ENCODE measurements at places on chromosomes 7 and 10.
A peak's percentile ranks its signal among the peaks of the same experiment; 100 is the strongest.

GRCh38 chr7:94338921-94339371 is 55.7 kb upstream of the COL1A2 start:
- no peak for DNase-seq

GRCh38 chr10:18332048-18332447 is 191.8 kb downstream of the CACNB2 start:
- DNase-seq = no peak

DNA sequence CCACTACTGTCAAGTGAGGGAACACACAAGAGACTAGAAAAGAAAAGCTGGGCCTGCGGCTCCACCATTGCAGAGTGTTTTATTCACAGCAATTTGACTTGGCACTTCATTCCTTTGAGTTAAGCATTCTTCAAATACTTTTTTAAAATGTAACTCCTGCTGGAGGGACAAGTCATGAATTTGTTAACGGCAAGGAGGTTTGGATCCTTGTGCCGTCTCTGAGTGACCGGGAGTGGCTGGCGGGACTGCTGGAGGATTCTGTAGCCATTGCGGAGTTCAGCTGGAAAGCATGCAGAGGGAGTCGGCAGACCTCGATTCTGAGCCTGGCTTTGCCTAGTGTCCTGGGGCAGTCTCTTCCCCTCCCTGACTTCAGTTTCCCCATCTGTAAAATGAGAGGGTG is 9.8 kb downstream of the HSPA12A start:
- no peak for DNase-seq

GRCh38 chr7:47382200-47382599 is 199.7 kb downstream of the TNS3 start:
- no peak for DNase-seq

DNA sequence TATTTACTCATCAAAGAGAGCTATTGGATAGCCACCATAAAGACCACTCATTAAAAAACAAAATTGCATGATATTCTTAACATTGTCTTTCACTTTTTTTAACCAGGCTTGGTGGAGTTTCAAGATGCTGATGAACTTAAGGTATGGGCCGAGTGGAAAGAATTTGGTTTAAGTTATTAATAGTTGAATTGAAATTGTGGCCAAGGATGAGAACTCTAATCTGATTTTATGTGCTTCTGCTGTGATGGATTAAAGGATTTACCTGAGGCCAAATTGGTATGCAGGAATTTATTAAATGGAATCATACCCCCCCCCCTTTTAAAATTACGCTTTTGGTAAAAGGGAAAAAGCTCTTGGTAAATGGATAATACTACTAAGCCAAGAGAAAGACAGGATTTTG is 33.8 kb upstream of the TOMM7 start:
- no peak for DNase-seq

DNA sequence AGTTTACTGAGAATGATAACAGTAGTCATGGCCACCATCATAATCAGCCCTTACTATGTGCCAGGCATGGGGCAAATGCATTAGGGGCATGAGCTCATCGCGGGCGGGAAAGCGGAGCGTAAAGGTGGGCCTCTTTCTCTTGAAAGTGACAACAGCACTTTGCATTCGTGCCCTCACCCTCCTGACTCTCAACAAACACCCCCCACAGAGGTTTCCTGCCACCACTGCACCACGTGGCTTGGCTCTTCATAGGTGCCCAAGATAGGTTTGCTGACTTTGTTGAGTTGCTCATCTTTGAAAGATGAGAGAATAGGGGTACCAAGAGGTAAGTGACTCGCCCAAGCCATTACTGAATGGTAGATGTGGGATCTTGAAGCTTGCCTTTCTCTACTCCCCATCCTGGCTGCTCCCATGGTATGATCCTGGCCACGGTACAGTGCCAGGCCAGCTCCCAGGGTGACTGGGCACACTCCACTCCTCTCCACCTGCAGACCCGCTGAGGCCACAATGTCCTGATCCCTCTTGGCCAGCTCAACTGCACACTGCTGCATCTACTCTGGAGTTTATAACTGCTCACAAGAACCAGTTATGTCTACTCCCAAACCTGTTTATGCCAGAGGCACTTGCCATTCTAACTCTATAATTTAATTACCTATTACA is 26.0 kb downstream of the SLIT1 start:
- no peak for DNase-seq

DNA sequence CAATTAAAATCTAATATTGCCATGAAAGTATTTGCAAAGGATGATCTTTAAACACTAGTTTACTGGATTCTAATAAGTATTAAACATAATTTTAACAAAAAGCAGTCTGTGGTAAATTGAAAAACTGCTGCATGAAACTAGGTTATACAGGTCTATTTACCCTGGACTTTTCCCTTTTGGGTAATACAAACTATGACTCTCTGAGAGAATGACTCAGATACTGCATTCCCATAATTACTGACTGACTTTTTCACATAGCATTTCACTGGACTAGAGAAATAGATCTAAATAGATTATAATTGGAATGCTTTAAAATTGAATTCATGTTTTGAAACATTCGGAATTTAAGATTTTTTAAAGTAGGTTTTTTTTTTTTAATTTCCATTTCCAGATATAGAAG is 395.7 kb downstream of the THSD7A start:
- no peak for DNase-seq

- no peak for DNase-seq
Observed at GRCh38 chr7:127150543-127150942, 102.2 kb downstream of the GRM8 start.

DNA sequence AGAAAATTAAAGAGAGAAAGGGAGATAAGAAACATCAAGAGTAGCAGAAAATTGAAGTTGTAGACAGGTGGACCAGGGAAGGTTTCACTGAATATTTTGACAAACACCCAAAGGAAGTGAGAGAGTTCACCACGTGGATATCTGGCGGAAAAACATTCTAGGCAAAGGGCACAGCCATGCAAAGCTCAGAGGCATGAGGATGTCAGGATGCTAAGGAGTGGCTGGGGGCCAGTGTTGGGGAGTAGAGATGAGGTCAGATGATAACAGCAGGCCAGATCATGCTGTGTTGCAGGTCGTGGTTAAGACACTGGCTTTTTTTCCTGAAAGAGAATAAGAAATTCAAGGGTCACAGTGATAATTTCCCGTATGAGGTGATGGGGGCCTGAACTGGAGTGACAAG is 181.9 kb downstream of the DGKI start:
- peak; percentile 8 for DNase-seq

GRCh38 chr10:129078346-129078745 is 388.7 kb upstream of the MGMT start:
- no peak for DNase-seq

DNA sequence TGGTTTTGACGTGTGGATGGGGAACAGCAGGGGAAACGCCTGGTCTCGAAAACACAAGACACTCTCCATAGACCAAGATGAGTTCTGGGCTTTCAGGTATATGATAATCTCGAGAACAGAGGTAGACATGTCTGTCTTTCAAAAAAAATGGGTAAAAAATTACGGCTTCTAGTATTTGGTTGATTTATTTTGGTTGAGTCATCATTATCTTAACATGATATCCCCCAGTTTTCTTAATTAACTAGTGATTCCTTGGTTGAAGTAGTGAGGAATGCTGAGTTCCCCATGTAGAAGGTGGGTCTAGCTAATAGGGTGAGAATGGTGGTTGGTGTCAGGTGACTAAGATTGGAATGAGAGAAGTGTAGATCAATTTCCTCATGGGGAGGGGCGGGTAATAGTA is 10.7 kb downstream of the LIPM start:
- no peak for DNase-seq

GRCh38 chr7:7595451-7595850 is 28.8 kb downstream of the MIOS start:
- no peak for DNase-seq

- no peak for DNase-seq
Observed at GRCh38 chr10:81270051-81270450, 604.9 kb upstream of the NRG3 start.

DNA sequence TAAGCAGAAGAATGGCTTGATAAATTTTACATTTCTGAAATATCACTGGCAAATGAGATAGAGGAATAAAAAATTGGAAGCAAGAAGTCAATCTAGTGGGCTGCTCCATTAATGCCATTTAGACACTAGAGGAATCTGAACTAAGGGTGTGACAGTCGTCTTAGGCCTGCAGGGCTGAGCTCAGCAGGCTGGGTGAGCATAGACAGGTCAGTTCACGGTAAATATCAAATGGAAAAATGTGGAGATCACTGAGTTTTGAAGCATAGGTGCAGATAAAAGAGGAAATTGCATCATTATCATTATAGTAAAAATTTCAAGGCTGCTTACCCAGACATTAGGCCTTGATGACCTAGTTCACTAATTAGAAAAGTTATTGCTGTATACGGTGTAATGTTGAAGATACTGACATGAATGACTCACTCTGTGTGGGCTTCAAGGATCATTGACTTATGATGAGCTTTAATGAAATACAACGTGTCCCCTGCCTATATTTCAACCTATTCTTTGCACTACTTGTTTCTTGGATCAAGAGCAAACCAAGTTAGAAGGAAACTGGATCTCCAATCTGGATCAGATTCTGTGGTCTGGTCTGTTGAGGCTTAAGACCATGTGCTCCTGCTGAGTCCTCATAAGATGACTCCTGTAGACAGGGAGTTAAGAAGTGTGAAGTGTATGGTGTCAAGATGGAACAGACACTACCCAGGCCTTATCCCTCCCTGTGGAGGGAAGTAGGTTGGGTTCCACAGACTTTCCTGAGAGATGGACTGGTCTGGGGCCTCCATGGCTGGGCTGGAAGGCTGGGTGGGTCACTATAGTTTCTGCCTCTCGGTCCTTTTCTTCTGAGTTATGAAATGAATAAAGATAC is 3.6 kb downstream of the OR2F2 start:
- no peak for DNase-seq

DNA sequence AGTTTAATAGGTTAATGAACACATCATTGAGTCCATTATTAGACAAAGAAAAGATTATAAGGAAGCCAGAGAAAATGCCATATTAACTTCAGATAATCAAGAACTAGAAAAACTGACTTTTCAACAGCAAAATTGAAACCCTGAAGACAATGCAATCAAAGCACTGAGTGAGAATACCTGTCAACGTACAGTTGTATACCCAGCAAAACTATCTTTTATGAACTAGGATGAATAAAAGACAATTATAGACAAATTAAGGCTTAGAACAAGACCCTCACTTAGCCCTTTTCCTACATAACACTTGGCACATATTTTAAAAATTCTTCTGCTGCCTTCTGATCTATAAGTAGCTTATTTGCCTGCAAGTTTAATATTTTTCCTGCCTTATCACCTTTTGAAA is 19.0 kb upstream of the DGKI start:
- DNase-seq = no peak

- peak; percentile 15 for DNase-seq
Observed at GRCh38 chr7:5282543-5283316, at the start of gene SLC29A4. Gene SLC29A4 (plus strand): TSS chr7:5282943. CDS start chr7:5287817, 4,874 bp downstream.

- DNase-seq = no peak
Observed at GRCh38 chr7:141480953-141481352, 70.3 kb upstream of the AGK start.

DNA sequence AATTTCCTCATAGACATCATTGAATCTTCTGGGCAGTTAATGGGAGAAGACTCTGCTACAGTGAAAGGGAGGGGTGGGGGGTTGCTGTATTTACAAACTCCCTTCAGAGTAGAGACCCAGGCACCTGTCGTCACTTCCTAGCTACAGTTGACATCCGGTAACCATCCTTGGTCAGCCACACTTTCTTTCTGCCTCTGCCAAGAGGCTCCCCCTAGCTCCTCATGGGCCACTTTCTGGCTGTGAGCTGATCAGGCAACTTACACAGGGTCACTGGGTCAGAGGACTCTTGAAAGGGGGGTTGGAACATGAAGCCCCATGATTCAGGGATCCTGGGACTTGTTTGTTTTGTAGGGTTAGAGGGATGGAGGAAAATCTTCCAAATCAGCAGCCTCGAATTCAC is 1.2 kb downstream of the TECPR1 start:
- DNase-seq = peak; percentile 64

DNA sequence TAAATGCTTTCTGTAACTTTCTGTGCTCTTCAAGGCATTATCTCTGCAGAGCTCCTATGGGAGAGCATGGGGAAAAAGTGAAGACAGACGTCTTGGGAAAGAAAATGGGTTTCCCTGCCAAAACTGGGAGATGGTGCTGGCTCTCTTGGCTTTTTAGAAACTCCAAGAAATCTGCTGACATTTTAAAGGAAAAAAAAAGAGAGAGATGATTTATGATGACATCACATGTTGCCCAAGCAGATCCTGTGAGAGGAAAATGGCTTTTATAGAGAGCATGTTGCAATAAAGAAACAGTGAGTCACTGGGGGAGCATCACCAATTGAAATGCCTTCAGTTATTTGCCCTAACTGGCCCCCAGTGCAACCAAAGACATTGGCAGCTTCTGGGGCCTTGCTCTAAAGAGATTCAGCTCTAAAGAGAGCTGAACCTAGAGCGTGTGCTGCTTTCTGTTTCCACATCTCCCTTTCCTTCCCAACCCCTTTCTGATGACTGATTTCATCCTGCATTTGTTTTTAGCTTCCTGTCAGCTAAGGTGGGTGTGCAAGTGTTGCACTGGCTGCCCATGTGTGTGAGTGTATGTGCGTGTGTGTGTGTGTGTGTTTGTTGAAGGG is 37.7 kb downstream of the LRMDA start:
- DNase-seq = no peak

GRCh38 chr10:25047088-25047487 is 30.7 kb downstream of the THNSL1 start:
- DNase-seq = no peak

GRCh38 chr7:55140221-55140940 is 121.6 kb downstream of the EGFR start:
- DNase-seq = peak; percentile 43

- DNase-seq = no peak
Observed at GRCh38 chr10:15200626-15201025, 32.1 kb upstream of the NMT2 start.

DNA sequence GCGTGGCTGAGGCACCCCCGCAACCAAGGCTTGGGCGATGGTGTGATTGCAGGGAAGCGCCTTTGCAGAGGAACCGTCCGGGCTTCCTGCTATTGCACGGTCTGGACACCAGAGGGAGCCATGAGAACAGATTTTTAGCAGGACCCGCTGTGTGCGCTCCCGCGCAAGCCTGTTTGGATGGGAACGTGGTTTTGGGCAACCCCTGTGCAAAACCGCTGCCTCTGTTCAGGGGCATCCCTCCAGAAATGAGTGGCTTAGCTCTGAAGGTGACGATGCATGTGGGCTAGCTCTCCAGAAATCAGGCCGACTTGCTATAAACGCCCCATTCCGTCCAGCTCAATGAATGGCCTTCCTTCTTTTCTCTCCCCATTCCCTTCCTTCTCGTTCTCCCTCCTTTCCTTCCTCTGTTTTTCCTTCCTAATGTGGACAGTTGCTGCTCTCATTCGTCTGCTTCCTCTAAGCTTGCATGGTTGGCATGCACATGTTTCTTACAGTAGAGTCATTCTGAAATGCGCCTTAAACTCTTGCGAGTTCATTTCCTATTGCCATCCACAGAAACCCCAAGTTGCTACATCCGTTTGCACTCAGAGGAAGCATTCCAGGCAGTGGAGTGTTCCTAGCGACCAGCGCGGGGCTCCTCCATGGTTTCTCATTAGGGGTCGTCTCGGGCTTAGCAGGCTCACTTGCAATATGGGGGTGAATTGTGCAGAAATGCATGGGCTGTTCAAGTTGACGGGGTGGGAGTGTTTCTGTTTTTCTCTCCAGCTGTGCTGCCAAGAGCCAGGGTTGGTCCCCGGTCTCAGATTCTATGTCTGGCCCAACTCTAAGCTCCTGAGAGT is 302.5 kb upstream of the GALNT17 start:
- DNase-seq = peak; percentile 83
